ENCODE measurements at places on chromosomes 12 and 14. TPM values are rescaled to one million over a fixed set of nuclear protein-coding genes. Genes with fewer than 3 reads are reported as not detected.
A peak's percentile ranks its signal among the peaks of the same experiment; 100 is the strongest.

DNA sequence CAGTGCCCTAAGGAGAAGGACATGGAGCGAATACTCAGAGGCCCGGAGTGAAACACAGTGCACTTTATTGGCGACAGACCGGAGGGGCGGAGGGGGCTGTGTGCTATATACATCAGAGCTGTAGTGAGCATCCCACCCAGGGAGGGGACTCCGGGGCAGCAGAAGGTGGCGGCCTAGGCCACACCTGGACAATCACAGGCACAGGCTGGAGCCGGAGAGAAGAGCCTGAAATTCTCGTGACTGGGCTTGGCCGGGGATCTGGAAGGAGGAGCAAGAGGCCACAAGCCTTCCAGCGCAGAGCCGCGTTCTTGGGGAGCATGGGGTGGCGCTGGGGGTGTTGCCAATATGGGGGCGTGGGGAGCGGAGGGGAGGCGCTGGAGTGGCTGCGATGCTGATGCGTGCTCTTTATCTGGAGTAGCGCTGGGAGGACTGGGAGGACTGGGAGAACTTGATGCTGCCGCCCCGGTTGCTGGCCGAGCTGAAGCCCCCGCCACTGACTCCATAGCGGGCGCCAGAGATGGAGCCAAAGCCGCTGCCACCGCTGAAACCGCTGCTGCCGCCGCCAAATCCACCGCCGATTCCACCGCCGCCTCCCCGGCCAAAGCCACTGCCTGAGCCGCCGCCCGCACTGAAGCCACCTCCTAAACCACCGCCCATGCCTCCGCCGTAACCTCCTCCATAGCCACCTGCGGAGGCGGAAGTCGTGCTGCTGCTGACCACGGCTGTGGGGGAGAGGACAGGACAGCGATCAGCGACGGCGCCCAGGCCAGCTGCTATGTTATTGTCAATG lies 6.1 kb downstream of the KRT3 start:
- no peak for DNase-seq

RNASE7 gene
- total RNA-seq = not detected

DNA sequence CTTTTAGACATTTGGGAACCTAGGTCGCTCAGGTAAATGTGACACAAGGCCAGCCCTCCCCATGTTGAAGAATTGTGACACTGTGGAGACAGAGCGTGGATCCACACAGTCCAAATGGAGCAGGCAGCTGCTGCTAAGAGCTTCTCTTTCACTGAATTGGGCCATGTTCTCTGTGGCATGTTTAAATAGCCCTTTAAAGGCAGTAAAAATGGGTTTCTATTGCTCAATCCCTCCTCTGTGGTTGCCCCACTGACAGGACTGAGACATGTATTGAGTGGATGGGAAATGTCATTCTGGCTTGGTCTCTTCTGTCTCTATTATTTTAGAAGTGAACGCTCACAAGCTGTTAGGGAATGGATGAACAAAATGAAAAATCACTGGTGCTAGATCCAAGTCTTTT lies 84.0 kb upstream of the PRICKLE1 start:
- no peak for DNase-seq

DHRS4L2 gene
- total RNA-seq = 18.1 TPM

GRCh38 chr12:6312529-6313325 lies 2.2 kb downstream of the PLEKHG6 start:
- DNase-seq = no peak

DNA sequence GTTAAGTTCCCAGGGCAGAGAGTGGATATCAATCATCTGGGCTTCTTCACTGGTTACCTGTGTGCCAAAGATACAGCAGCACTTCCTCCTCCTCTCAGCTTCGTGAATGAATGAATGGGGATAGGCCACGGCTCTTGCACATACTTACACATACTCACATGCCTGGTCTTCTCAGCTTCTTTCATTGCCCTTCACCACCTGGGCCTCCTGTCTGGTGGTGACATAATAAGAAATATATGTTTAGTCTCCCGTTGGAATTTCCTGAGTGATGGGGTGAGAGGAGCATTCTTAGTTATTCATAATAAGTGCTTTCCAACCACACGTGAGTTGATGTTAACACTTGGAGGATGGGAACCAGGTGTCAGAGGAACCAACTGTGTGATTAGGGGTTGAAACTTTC lies 268.1 kb upstream of the RMST start:
- no peak for DNase-seq

ZDHHC22 gene
- not detected for total RNA-seq

DNA sequence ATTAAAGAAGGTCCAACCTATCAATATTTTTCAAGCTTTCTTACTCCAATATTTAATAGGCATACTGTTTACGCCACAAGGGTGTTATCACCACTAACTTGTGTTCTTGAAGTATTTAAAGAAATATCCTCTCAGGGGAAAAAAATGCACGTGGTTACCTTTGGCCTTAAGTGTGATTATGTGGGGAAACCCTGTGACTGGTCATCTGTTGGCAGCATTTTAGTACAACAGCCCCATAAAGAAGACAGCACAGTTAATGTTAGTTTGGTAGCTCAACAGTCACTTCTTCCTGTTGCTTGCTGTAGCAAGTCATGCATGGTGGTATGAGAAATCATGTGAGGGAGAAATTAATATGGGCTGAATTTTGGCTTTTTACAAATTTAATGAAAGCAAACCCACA lies 1021.5 kb upstream of the TMEM132C start:
- peak; percentile 74 for DNase-seq

- peak; percentile 16 for DNase-seq
These were observed 214.6 kb downstream of the ERC1 start for GRCh38 chr12:1205512-1206060.

RITA1 gene
- total RNA-seq = 22.9 TPM

TTC9 gene
- total RNA-seq = 0.08 TPM

DNA sequence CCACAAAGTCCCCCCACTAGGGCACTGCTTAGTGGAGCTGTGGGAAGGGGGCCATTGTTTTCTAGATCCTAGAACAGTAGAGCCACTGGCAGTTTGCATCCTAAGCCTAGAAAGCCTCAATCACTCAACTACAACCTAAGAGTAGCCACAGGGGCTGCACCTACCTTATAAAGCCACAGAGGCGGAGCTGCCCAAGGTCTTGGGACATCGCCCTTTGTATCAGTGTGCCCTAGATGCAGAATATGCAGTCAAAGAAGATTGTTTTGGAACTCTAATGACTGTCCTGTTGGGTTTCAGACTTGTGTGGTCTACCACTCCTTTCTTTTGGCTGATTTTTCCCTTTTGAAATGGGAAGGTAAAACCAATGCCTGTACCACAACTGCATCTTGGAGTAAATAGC lies 59.5 kb downstream of the ATP2B1 start:
- DNase-seq = no peak

SIX6 gene
- not detected for total RNA-seq

DNA sequence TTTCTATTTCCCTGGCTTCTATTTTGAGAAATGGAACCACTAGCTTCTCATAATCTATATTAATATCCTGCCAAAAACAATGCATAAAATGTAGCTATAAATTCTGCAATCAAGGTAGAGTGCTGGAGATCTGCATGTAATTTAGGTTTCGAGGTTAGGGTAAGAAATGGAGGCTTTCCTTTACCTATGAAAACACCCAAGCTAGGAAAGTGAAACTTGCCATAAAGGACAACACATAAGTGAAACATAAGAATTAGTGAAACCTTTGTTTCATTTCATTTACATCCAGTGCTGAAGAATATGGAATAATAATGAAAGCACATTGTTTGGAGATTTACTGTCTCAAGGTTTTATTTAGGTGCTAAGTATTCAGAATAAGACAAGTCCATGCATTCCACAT lies 9.7 kb downstream of the CLEC2A start:
- DNase-seq = no peak

GRCh38 chr14:100677152-100677551 lies 49.5 kb upstream of the DLK1 start:
- DNase-seq = no peak

SMIM41 gene
- total RNA-seq = not detected

- DNase-seq = no peak
These were observed 1.3 kb downstream of the R3HDM2 start for GRCh38 chr12:57429473-57430111.

- no peak for DNase-seq
These were observed 177.6 kb downstream of the CAND1 start for GRCh38 chr12:67446716-67447115.

OR6C65 gene
- not detected for total RNA-seq

GRCh38 chr14:91140672-91141071 lies 26.8 kb downstream of the DGLUCY start:
- DNase-seq = no peak

BEST3 gene
- not detected for total RNA-seq

DNA sequence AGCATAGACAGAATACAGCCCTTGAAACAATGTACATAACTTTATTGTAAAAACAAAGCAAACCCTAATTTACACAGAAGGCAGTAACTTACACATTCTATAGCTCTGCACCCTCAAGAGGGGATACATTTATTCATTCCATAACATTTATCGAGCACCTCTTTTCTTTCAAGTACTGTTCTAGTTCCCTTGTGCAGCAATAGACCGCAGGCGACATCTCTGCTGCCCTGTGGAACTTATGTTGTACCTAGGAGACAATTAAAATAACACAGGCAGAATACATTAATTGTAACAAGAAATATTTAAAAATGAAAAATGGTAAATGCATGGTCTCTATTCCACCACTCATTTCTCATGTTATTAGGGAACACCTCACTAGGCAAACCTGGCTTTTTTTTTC lies 1.4 kb upstream of the ARHGDIB start:
- no peak for DNase-seq

ASB8 gene
- 30.9 TPM for total RNA-seq

DNA sequence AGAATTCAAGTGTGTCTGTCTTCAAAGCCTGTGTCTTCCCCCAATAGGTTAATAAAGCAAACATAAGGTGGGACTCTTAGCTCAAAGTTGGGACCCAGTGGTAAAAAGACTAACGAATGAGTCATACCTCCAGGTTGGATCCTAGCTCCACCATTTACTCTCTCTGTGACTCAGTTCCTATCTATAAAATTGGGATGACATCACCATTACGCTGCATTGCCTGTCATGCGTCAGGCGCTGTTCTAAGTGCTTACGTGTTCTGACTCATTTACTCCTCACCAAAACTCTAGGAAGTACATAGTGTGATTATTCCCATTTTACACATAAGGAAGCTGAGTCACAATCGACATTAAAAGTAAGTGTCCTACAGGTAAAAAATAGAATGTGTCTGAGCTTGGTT lies 915.8 kb downstream of the VRK1 start:
- no peak for DNase-seq

DNA sequence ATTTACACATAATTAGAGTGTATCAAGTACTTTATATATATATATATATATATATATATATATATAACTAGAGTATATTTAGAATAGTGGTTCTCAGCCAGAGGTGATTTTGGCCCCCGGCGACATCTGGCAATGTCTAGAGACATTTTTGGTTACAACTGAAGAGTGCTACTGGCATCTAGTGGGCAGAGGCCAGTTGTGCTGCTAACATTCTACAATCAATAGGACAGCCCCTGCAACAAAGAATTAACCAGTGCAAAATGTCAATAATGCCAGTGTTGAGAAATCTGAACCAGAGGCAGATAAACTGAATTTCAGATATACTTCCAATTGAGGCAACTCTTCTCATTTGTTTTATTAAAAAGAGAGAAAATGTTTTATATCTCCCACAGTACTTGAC lies 8.9 kb downstream of the GTF2A1 start:
- peak; percentile 30 for DNase-seq

- DNase-seq = no peak
These were observed 12.8 kb downstream of the KRT80 start for GRCh38 chr12:52178984-52179383.

GRCh38 chr14:91947475-91948184 lies at the start of gene FBLN5:
FBLN5 (minus strand) TSS chr14:91947694; CDS start chr14:91947229, 465 bp downstream.
- DNase-seq = peak; percentile 79

DNA sequence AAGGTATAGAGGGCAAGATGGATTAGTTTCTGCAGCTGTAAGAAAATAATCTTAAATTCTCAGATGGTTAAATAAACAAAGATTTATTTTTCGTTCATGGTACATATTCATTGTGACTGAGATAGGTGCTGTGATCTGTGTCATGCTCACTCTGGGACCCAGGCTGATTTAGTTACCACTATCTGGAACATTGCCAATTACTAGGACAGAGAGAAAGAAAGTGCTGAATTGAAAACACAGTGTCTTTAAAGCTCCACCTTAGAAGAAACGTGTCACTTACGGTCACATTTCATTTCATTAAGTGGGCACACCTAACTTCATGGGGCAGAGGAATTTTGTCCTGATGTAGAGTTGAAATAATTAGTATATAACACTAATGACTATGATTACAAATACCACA lies 430.0 kb downstream of the CCDC91 start:
- no peak for DNase-seq

GRCh38 chr14:46887144-46887543 lies 235.6 kb upstream of the RPL10L start:
- no peak for DNase-seq

KCNC2 gene
- total RNA-seq = not detected

DNA sequence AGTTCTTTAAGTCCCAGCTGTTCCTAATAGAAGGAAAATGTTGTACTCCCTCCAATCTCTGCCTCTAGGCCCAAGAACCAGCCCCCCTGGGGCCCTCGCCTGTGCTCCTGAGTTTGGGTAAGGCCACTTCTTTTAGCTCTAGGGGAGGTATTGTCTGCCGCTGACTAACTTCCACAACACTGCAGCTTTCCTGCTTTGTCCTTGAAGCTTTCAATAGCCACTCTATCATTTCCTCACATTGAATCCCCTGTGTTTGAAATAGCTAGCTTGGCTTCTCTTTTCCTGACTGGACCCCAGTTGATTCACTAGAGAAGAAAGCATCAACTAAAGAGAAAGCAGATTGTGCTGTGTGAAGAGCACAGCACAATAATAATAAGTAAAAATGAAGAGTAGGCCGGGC lies 28.8 kb downstream of the KRT80 start:
- DNase-seq = no peak

GRCh38 chr14:50871914-50872732 lies at the start of gene ABHD12B:
ABHD12B (plus strand) TSS chr14:50872053; CDS start chr14:50872175, 122 bp downstream.
- DNase-seq = no peak

- DNase-seq = no peak
These were observed 18.6 kb upstream of the PLEKHG3 start for GRCh38 chr14:64685371-64686281.
